ENCODE measurements at places on chromosomes 7 and 10. TPM values are rescaled to one million over a fixed set of nuclear protein-coding genes. Genes with fewer than 3 reads are reported as not detected.

DNA sequence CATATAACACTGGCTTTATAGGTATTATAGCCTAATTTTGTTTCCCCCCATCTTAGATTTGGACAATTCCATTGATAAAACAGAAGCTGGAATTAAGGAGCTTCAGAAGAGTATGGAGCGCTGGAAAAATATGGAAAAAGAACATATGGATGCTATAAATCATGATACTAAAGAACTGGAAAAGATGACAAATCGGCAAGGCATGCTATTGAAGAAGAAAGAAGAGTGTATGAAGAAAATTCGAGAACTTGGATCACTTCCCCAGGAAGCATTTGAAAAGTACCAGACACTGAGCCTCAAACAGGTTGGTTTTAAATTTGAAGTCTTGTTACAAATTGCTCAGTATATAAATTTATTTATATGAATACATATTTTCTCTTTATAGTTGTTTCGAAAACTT, 34.1 kb downstream of the SMC3 start:
- no peak for DNase-seq

DNA sequence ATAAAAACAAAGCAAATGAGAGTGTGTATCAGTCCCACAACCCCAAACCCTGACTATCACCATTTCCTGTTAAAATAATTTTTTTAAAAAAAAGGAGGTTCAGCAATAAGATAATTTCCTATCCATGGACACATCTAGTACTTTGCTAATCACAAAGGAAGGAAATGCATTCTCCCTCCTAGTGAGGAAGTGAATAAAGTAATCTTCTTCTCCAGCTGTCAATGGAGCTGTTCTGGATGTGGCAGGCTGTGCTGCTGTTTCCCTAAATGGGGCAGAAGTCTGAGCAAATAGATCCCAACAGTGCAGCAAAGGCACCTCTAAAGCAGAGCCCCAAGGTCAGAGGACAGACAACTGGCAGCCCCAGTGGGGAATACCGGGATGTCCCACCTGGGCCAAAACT, 540.0 kb downstream of the KCNMA1 start:
- no peak for DNase-seq

DNA sequence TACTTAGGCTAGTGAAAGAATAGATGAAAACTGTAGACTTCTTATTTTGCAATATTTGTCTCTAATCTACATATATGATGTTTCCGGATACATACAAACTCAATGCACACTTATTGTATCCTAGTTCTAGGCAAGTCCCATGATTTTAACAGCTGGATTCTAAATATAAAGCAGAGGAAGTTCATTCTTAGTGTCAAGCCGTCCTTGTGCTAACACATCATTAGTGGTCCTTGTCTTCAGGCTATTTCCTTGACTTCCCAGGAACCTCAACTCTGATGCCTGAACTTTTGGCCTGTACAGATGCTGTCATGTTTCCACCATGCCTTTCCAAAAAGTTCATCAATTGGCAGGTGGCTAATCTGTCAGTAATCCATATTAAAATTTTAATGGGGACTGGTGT, 301.9 kb upstream of the DGKB start:
- no peak for DNase-seq

- no peak for DNase-seq
Measured at GRCh38 chr7:147478796-147479195, 1111.8 kb upstream of the C7orf33 start.

DNA sequence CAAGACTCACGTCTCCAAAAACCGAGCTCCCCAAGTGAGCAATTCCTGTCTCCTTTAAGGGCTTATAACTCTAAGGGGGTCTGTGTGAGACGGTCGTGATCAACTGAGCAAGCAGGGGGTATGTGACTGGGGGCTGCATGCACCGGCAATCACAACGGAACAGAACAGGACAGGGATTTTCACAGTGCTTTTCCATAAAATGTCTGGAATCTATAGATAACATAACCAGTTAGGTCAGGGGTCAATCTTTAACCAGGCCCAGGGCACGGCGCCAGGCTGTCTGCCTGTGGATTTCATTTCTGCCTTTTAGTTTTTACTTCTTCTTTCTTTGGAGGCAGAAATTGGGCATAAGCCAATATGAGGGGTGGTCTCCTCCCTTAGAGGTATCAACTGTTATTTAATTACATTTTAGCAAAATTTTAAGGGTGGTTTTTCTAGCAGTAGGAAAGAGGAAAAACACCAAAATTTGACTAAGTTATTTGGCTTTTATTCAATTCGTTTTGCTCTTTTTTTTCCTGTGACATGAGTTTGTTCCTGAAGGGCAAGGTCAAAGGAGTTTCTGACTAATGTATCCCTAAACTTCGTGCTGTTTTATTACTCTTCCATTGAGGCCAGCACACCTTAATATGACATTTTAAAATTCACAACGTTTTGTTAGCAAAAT, 121.4 kb upstream of the SEC61G start:
- DNase-seq: no peak

- DNase-seq: no peak
Measured at GRCh38 chr10:95134490-95134889, 59.5 kb upstream of the ACSM6 start.

DNA sequence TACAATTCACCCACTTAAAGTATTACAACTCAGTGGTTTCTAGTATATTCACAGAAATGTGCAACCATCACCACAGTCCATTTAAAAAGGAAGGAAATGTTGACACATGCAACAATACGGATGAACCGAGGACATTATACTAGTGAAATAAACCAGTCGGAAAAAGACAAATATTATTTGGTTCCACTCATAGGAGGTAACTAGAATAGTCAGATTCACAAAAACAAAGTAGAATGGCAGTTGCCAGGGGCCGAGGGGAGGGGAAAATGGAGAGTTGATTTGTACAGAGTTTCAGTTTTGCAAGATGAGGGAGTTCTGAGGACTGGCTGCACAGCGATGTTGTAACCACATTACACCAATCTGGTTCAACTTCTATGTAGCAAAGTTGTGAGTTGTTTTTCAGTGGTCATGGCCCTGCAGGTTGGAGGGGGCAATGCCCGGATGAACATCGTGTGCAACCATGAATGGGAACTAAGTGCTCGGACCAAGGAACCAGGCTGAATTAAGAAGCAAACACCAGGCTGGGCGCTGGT, 17.6 kb upstream of the TNPO3 start:
- DNase-seq: peak; percentile 24

DNA sequence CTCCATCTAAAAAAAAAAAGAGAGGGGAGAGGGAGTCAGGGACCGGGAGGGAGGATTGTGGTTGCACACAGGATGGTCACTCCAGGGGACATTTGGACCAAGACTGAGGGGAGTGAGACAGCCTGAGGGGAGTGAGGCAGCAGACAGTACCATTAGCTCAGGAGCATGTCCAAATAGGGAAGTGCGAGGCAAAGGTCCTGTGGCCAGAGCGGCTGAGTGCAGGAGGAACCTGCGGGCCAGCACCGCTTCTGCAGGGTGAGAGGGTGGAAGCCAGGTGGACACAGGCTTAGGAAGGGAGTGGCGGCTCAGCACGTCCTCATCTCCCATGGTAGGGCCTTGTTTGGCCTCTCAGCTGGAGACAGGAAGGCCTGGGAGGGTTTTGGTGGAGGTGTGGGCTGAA, 48.9 kb upstream of the PFKFB3 start:
- DNase-seq: no peak

DNA sequence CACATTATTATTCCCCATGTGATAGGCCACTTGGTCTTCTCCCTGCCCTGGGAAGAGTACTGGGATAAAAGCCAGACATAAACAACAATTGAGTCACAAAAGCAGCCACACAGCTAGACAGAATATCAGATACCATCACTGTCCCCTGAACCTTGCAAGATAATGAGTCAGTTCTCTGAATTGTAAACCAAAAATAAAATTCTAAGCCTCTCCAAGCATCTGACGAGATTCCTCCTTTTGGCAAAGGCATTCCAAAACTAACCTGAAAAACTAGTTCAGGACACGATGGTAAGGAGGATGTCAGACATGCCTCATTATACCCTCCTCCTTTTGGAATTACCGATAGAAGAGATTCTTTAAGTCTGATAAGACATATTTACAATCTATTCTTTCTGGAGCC, 450.7 kb downstream of the HTR7 start:
- DNase-seq: no peak

DNA sequence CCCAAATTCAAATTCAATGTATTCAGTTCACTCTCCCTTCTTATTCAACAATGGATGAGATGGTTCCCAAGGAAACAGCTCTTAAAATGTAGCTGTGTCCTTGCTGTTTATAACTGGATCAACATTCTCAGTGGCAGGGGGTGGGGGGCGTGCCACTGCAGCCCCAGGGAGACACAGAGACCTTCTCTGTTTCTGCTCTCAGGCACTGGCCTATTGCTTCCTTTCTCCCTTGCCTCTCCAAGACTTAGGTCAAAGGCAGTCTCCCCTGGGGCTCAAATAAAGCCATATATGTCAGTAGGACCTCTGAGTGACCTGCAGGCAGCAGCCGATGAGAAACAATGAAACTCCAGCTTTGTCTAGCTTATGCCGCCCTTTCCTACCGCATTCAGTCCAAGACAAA, 20.7 kb downstream of the VSTM4 start:
- DNase-seq: no peak

- no peak for DNase-seq
Measured at GRCh38 chr10:100468322-100468721, 5.5 kb downstream of the WNT8B start.

DNA sequence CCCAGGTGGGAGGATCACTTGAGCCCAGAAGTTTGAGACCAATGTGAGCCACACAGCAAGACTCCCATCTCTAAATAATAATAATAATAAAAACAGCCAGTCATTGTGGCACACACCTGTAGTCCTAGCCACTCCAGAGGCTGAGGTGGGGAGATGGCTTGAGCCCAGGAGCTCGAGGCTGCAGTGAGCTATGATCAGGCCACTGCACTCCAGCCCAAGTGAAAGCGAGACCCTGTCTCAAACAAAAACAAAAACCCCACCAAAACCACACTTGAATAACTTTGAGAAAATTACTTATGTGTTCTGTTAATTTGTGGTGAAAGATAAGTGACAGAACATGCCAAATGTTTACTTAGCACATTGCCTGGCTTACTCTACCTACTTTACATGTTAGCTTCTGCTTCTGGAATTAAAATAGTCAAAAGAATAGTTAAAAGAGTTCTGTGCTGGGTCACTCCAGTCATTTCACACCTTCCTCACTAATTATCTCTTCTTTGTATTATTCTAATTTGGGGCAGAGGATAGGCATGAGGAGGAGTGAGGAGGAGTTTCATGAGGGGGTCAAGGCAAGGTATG, 9.8 kb downstream of the TMEM60 start:
- no peak for DNase-seq

GRCh38 chr7:29330136-29330535, 135.6 kb downstream of the CHN2 start:
- no peak for DNase-seq

DNA sequence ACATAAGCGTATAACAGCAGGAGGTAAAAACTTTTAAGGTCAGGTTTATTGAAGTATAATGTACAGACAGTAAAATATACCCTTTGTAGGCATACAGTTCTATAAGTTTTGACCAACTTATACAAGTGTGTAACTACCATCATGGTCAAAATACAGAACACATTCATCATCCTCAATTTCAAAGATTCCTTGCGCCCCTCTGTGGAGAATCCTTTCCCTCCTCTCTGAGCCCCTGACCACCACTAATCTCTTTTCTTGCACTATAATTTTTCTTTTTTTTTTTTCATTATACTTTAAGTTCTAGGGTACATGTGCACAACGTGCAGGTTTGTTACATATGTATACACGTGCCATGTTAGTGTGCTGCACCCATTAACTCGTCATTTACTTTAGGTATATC, 58.1 kb upstream of the CTTNBP2 start:
- DNase-seq: no peak

- DNase-seq: no peak
Measured at GRCh38 chr7:144910411-144910810, 74.6 kb upstream of the TPK1 start.

- no peak for DNase-seq
Measured at GRCh38 chr7:108972004-108972403, 402.3 kb downstream of the DNAJB9 start.

DNA sequence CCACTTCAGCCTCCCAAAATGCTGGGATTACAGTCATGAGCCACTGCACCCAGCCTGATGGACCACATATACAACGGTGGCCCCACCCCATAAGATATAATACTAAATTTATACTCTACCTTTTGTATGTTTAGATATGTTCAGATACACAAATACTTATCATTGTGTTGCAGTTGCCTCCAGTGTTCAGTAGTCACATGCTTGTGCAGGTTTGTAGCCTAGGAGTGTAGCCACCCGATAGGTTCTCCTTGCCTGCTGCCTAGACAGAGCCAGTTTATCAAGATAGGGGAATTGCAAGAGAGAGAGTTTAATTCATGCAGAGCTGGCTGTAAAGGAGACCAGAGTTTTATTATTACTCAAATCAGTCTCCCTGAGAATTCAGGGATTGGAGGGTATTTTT, 9.6 kb downstream of the CCL24 start:
- DNase-seq: no peak

- no peak for DNase-seq
Measured at GRCh38 chr10:109845308-109845707, 78.0 kb downstream of the XPNPEP1 start.

DNA sequence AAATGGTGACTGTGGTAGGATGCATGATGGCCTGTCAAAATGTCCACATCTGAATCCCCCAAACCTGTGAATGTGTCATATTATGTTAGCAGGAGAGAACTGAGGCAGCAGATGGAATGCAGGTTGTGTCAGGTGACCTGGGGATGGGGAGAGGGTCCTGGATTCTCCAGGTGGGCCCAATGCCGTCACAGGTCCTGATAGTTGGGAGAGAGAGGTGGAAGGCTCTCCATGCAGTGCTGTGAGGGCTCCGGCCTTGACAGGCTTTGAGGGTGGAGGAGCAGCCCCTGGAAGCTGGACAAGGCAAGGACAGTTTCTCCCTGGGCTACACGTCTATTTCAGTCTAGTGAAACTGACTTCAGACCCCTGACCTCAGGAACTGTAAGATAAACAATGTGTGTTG, 330.9 kb upstream of the ZNF32 start:
- DNase-seq: no peak

DNA sequence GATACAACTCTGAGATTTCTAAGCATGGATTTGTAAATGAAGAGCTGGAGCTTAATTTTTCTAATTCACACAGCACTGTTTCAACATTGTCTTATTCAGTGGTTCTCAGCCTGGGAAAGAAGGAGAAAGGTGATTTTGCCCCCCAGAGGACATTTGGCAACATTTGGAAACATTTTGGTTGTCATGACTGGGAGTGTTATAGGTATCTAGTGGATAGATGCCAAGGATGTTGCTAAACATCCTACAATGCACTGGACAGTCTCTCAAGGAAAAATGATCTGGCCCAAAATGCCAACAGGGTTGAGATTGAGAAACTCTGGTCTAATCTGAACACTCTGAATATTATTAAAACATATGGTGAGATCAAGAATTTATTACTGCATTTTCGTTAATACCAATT, 3.8 kb upstream of the CAV2 start:
- DNase-seq: no peak

- no peak for DNase-seq
Measured at GRCh38 chr7:117385363-117386109, 41.8 kb downstream of the ASZ1 start.

CDHR3 gene
- total RNA-seq: 0.57 TPM

CACUL1 gene
- 24.0 TPM for total RNA-seq

AKR1E2 gene
- 3.9 TPM for total RNA-seq

CHST3 gene
- 0.31 TPM for total RNA-seq

SPAG6 gene
- 0.24 TPM for total RNA-seq

CTAGE4 gene
- 3.1 TPM for total RNA-seq

ERVW-1 gene
- not detected for total RNA-seq
